Liver (tissue), 10 donors: ENCODE measurements at places on chromosomes 6 and 20. TPM values are rescaled to one million over a fixed set of nuclear protein-coding genes. Genes with fewer than 3 reads are reported as not detected.
A peak's percentile ranks its signal among the peaks of the same experiment; 100 is the strongest.

PRDM13 gene
- not detected for polyA plus RNA-seq

WFDC2 gene
- 1.3 TPM for polyA plus RNA-seq

KCNG1 gene
- not detected for polyA plus RNA-seq

APCDD1L gene
- polyA plus RNA-seq = not detected

DNA sequence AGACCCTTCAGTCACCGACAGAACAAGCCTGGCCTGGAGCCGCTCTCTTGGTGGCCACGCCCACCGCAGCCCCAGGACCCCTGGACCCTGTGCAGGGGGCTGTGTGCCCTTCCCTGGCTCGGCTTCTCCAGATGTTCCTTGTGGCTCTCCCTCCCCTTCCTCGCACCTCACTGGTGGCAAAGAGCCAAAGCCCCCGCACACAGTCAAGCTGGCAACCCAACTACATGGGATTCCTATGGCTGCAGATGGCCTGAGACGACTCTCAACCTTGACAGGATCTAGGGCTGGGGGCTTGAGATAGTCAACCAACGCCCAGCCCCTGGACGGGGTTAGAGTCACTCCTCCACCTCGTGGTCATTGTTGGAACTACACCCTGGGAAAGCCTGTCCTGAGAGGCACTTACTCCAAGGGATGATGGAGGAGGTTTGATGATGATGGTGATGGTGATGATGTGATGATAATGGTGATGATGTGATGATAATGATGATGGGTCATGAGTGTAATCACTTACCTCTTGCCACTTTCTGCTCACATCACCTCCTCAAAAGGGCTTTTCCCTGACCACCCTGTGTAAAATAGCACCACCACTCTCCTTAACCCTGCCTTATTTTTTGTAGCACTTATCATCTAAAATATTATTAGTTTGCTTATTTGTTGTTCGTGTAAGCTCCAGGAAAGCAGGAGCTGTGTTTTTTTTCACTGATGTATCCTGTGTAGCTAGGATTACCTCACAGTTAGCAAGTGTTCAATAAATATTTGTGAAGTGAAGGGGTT, 278.4 kb downstream of the LRFN2 start:
- H3K27me3 ChIP-seq = no peaks in the 10 kb centered on the region
- no peaks in the 10 kb centered on the region for H3K4me1 ChIP-seq
- no peaks in the 10 kb centered on the region for H3K36me3 ChIP-seq
- peak; percentile 75 for DNase-seq
- no peak overlapping the region for H3K4me3 ChIP-seq

GRCh38 chr6:125863023-125863422, 72.3 kb downstream of the NCOA7 start:
- H3K4me1 ChIP-seq = peaks cover 3% of the 10 kb centered on the region
- H3K27ac ChIP-seq = no peak overlapping the region
- no peak overlapping the region for H3K4me3 ChIP-seq
- no peaks in the 10 kb centered on the region for H3K27me3 ChIP-seq

DNA sequence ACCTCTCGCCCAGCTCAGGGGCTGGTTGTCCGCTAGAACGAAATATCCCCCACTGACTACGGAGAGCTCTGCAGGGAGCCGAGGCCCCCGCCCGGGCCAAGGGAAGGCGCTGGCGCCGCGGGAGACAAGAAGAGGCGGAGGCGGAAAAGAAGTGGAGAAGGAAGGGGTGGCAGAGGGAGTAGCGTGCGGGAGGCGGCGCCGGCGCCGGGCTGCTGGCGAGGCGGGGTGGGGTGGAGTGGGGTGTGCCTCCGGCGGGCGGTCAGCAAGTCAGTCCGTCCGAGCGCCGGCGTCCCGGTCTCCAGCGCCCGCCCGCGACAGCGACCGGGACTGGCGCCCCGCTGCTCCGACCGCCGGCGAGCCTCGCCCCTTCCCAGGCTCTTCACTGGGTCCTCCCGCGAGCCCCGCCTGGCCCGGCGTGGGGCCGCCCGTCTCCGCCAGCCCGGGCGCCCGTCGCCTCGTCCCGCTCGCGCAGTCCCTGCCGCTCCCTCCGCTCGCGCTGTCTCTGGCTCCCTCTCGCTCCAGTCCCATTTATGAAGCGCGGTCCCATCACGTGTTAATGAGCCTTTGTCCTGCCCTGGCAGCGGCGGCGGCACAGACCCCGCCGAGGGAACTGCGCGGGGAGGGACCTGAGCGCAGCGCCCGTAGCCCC, at the start of gene CNR1:
TSS of gene CNR1 (minus strand) at position 504 of the 649 bp plus-strand sequence. CDS start 21,073 bp downstream, outside the sequence.
- H3K4me3 ChIP-seq = peak within 1 kb of the TSS; percentile 62
- H3K27ac ChIP-seq = no peak within 1 kb of the TSS
- peaks cover 19% of the 10 kb centered on the region for H3K4me1 ChIP-seq
- H3K27me3 ChIP-seq = peaks cover 3% of the 10 kb centered on the region

DNA sequence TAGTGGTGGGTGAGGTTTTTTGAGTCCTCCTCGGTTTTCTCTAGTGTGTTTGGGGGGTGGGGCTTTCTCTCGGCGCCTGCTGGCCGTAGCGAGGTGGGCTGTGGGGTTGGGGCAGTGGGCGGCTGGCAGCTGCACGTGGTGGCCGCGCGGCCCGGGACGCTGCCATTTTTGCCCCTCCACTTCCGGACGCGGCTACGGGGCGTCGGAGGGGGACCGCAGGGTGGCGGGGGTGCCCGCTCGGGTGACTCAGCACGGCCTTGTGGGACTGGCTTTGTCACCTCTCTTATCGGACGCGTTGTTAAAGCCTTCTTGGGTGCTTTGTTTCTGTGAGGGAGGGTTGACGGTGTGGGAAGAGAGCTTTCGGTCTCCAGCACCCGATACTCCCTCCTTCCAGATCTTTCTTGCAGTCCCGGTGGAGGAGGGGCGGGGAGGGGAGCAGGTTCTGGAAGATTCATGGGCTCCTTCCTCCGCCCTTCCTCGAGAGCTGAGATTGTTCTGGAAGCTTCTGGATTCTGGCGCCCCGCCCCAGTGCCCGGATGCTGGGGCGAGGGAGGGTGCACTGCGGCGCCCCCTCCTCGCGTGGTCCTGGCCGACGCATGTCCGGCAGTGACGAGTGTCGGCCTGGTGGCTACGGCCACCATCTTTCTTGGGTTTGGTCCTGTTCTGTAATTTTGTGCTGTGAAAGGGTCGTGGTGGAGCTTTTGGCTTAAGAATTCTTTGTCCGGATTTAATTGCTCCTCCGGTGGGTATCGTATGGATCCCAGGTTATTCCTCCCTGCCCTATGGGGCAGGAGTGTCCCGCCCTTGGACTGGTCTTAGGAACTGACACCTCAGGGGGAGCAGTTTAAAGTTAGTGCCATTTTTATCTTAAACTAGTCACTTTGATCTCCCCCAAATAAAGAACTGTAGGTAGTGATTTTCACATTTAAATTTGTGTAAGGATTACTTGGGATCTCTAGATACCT, 719 bp downstream of the HSP90AB1 start:
- no peaks in the 10 kb centered on the region for H3K27me3 ChIP-seq
- peak; percentile 79 for DNase-seq
- peak overlapping the region; percentile 74 for H3K4me3 ChIP-seq
- H3K36me3 ChIP-seq = peaks cover 6% of the 10 kb centered on the region
- H3K4me1 ChIP-seq = peaks cover 5% of the 10 kb centered on the region

DNA sequence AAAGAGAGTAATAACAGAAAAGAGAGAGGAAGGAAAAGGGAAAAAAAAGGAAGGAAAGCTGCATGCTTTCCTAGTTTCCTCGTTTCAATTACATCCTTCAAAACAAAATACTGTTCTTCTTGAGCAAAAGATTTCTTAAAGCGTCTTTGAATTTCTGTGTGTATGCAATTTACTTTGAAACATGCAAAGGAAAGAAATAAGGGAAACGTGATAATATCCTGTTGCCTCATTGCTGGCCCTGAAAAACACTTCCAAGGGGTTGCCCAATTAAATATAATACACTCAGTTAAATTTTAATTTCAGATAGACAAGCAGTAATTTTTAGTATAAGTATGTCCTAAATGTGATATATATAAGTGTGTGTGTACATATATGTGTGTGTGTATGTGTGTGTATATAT, 51.2 kb upstream of the TPD52L1 start:
- no peak for DNase-seq
- no peaks in the 10 kb centered on the region for H3K36me3 ChIP-seq
- no peaks in the 10 kb centered on the region for H3K27me3 ChIP-seq
